AG04450 (cell line): ENCODE measurements at places on chromosomes 6 and 20. TPM values are rescaled to one million over a fixed set of nuclear protein-coding genes. Genes with fewer than 3 reads are reported as not detected.

NELFCD gene
- 69.6 and 79.9 TPM in 2 replicates for polyA plus RNA-seq

BNIP5 gene
- not detected in 2 replicates for polyA plus RNA-seq

KIAA1586 gene
- polyA plus RNA-seq: 7.4 and 10.8 TPM in 2 replicates

BPIFB2 gene
- polyA plus RNA-seq: not detected in 2 replicates

TTLL9 gene
- polyA plus RNA-seq: not detected in 2 replicates

LST1 gene
- not detected in 2 replicates for polyA plus RNA-seq

ENPP4 gene
- polyA plus RNA-seq: 0.04 TPM in 1 of 2 replicates, not detected in the other

RXRB gene
- 38.5 and 44.1 TPM in 2 replicates for polyA plus RNA-seq

CD2AP gene
- 7.9 and 12.5 TPM in 2 replicates for polyA plus RNA-seq

EIF2S2 gene
- polyA plus RNA-seq: 119 and 161 TPM in 2 replicates

KIF13A gene
- polyA plus RNA-seq: 56.1 and 57.7 TPM in 2 replicates

CCDC170 gene
- 0.99 and 1.9 TPM in 2 replicates for polyA plus RNA-seq

TFAP2A gene
- polyA plus RNA-seq: 2.3 TPM in 2 replicates

ZSCAN23 gene
- polyA plus RNA-seq: 3.5 and 4.6 TPM in 2 replicates

DHX16 gene
- 27.6 and 31.9 TPM in 2 replicates for polyA plus RNA-seq

MYL9 gene
- polyA plus RNA-seq: 273 and 380 TPM in 2 replicates

FAM83D gene
- polyA plus RNA-seq: 10.5 and 14.9 TPM in 2 replicates

OGFR gene
- 19.7 and 21.7 TPM in 2 replicates for polyA plus RNA-seq

CRISP3 gene
- not detected in 2 replicates for polyA plus RNA-seq

RGS17 gene
- polyA plus RNA-seq: 8.9 and 12.2 TPM in 2 replicates

LSM2 gene
- polyA plus RNA-seq: 34.2 and 38.3 TPM in 2 replicates

RAET1E gene
- polyA plus RNA-seq: not detected in 2 replicates

EYS gene
- 0.14 TPM in 1 of 2 replicates, not detected in the other for polyA plus RNA-seq

GRIK2 gene
- polyA plus RNA-seq: 10.6 and 12.8 TPM in 2 replicates

TRIM40 gene
- polyA plus RNA-seq: not detected in 2 replicates

APOBEC2 gene
- not detected in 2 replicates for polyA plus RNA-seq

BHLHE23 gene
- not detected in 2 replicates for polyA plus RNA-seq

RNF8 gene
- 20.1 and 26.3 TPM in 2 replicates for polyA plus RNA-seq

COL10A1 gene
- polyA plus RNA-seq: 0.10 and 0.33 TPM in 2 replicates

APOM gene
- polyA plus RNA-seq: 2.8 and 3.9 TPM in 2 replicates

SLC35B3 gene
- polyA plus RNA-seq: 29.0 and 38.2 TPM in 2 replicates

OPN5 gene
- polyA plus RNA-seq: not detected in 2 replicates

BPIFB4 gene
- polyA plus RNA-seq: not detected in 2 replicates
